ENCODE measurements at places on chromosomes 3 and 15.

GRCh38 chr15:93202405-93202804 lies 113.4 kb upstream of the RGMA start:
- DNase-seq, result no peak

DNA sequence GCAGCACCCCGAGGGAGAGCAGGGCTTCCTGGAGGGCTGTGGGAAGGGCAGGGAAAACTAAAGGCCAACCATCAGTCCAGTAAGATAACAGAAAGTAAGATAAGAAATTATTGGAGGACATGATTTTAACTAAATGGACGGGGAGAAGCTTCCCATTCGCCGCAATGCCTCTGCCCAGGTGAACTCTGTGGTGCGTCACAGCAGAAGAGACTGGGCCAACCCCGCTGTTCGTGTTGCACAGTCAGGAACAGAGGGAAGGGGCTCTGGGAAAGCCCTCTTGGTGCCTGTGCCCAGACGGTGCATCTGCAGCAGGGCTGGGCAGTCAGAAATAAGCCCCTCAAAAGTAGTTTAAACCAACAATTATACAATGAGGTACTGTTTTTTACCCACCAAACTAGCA lies 284.1 kb downstream of the OCA2 start:
- DNase-seq, result no peak

GRCh38 chr15:40097968-40098476 lies 10.7 kb downstream of the BMF start:
- DNase-seq, result no peak

DNA sequence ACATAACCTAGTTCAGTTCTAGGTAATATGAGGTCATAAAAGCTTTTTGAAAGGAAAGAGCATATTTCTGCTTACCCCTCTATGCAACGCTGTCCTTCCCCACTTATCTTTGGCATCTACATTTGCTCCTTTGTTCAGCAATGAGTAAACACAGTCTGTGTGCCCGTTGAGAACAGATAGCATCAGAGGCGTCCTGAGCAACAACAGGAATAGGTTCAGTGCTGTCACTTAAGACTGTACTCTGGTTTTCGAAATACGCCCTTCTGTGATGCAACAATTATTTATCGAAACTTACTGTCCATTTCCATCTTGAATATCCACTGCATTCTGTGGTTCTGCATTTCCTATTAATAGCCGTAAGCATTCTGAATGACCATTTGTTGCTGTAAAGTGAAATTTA lies 84.4 kb downstream of the BTD start:
- DNase-seq, result no peak

GRCh38 chr3:112802338-112802737 lies 44.3 kb downstream of the CD200R1L start:
- no peak for DNase-seq

GRCh38 chr3:72595376-72595775 lies 252.9 kb downstream of the SHQ1 start:
- no peak for DNase-seq

- peak; percentile 36 for DNase-seq
Observed at GRCh38 chr15:64717735-64718495, 57.5 kb downstream of the RBPMS2 start.

DNA sequence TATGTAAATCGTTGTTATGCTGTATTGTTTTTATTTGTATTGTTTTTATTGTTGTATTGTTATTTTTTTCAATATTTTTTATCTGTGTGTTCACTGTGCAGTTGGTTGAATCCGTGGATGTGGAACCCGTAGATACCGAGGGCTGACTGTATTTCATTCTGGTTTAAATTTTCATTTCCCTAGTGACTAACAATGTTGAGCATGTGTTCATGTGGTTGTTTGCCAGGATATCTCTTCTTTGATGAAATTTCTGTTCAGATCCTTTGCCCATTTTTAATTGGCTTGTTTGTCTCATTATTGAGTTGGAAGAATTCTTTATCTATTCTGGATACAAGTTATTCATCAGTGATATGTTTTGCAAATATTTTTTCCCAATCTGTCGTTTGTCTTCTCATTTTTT lies 29.7 kb downstream of the STOML1 start:
- no peak for DNase-seq

DNA sequence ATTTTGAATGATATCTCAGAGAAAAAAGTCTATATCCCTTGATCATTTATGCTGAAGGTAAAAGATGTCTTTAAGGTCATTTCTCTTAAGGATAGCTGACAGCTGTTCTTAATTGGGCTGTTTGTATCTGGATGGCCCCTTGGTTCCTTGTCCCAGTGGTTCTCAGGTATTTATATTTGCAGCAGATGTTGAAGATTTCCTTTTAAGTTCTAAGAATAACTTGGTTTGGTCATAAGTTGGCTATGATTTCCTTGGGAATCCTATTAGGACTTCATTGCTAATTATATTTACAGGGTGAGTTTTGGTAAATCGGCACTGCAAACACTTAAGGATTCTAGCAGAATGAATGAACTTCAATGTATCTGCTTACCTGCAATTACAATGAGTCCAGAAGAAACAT lies 460.4 kb upstream of the SGO1 start:
- DNase-seq, result no peak

- no peak for DNase-seq
Observed at GRCh38 chr3:171286580-171287249, 173.5 kb downstream of the TNIK start.

- DNase-seq, result no peak
Observed at GRCh38 chr3:122955916-122956692, 71.5 kb downstream of the SEMA5B start.

DNA sequence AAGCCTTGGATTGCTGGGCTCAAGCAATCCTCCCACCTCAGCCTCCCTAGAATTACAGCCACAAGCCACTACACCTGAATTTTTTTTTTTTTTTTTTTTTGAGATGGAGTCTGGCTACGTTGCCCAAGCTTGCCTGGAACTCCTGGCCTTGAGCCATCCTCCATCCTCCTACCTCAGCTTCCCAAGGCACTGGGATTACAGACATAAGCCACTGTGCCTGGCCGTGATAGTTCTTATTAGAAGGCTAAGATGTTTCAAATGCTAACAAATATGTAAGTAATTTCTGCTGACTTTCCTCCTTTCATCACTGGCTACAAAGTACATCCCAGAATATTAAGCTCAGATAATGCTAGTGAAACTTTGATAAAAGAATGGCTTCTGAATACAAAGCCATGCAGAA lies 5.7 kb upstream of the SETMAR start:
- DNase-seq, result no peak

GRCh38 chr3:99957151-99957796 lies 139.6 kb downstream of the CMSS1 start:
- DNase-seq, result no peak

DNA sequence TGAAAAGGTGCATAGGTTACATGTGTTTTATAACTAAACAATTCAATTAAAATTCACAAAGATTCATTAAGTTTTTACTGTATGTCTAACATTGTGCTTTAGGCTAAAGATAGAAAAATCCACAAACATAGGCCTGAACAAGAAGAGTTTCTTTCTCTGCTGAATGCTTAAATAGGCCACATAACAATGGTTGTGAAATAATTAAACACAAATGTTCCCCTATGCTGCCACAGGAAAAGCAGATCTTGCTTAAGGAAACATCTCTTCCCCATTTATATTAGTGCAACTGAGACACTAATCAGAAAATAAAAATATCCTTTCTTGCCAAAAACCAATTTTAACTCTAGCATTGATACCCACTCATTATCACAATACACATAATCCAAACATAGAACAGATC lies 725.4 kb upstream of the DPPA4 start:
- DNase-seq, result no peak

- DNase-seq, result no peak
Observed at GRCh38 chr3:13525827-13526625, 22.9 kb upstream of the FBLN2 start.

DNA sequence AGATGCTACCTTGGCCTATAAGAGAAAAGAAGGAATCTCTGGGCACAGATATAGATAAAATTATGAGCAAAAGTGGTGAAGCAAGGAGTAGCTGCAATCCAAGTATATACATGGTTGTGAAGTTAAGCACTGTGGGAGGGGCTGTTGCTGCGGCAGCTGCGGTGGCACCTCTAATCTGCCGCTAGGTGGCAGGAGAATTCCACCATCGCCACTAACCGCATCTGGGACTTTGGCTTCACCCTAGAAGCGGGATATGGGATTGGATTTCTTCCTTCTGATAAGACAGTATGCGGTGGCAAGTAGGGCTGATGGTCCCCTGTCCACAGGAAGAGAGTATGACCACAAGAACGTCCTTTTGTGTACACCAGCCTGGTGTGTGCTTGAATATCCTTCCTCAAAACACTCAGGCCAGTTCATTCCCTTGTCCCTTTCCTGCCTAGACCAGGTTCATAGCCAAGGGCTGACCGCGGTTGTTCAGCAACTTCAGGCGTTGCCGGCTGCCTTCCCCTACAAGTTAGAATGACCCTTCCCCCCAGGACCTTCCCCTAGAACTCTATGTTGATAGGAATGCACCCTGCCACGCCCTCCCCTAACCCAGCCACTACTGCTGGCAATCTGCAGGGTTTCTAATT lies 5.1 kb downstream of the MAGEL2 start:
- no peak for DNase-seq

- no peak for DNase-seq
Observed at GRCh38 chr3:130048726-130049125, 32.9 kb upstream of the ALG1L2 start.

GRCh38 chr3:114411811-114412803 lies 118.3 kb downstream of the TIGIT start:
- DNase-seq, result no peak

DNA sequence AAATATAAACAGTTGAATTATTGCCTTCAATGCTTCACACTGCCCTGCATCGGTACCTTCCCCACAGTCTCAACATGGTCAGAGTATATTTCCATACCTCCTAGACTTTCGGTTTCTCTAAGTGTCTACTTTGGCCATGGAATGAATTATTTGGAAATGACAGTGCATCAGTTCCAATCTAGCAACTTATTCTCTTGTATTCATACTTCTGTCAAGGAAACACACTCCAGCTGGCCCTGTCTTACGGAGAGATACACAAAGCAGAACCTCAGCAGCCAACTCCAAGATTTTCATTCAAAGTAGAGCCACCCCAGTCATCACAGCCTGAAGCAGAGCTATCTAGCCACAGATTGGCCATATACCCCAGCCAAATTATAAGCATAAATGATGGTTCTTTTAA lies 518.4 kb upstream of the UBE2E2 start:
- no peak for DNase-seq

DNA sequence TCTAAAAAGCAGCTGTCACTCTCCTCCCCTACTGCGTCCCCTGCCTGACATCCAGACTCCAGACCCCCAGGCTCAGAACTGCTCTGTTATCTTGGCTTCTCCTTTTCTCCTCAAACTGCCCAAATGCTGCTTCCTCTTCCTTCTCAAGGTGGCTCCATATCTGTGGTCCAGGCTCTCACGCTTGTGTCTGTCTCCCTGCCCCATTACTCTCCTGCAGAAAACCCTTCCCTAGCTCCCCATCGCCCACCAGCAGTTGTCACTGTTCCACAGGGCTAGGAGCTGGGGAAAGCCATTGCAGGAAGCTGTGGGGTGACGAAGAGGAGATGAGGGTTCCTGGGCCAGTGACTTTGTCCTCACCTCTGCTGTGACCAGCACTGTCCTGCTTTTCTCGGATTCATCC lies 30.7 kb upstream of the CGNL1 start:
- DNase-seq, result no peak

DNA sequence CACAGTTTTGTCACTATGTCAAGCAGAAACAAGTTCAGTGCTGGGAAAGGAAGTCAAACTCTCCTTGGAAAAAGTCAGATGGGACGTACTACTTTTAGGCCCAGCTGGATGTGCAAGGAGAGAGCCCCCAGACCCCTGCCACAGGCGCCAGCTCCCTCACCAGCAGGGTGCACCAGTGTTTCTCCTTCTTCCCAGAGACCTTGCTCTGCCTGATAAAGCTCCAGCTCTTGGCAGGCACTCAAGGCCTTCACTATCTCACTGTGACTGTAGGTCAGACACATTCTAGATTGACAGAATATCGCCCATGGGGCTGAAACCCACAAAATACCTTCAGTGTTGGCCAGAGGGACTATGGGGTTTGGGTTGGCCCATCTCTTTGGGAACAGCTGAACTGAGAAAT lies 54.8 kb upstream of the CHRNB4 start:
- no peak for DNase-seq

GRCh38 chr3:67937498-67938118 lies 283.2 kb upstream of the SUCLG2 start:
- no peak for DNase-seq

GRCh38 chr15:90762109-90762508 lies 45.0 kb downstream of the BLM start:
- DNase-seq, result no peak

- DNase-seq, result no peak
Observed at GRCh38 chr3:134858441-134859035, 63.5 kb downstream of the EPHB1 start.

DNA sequence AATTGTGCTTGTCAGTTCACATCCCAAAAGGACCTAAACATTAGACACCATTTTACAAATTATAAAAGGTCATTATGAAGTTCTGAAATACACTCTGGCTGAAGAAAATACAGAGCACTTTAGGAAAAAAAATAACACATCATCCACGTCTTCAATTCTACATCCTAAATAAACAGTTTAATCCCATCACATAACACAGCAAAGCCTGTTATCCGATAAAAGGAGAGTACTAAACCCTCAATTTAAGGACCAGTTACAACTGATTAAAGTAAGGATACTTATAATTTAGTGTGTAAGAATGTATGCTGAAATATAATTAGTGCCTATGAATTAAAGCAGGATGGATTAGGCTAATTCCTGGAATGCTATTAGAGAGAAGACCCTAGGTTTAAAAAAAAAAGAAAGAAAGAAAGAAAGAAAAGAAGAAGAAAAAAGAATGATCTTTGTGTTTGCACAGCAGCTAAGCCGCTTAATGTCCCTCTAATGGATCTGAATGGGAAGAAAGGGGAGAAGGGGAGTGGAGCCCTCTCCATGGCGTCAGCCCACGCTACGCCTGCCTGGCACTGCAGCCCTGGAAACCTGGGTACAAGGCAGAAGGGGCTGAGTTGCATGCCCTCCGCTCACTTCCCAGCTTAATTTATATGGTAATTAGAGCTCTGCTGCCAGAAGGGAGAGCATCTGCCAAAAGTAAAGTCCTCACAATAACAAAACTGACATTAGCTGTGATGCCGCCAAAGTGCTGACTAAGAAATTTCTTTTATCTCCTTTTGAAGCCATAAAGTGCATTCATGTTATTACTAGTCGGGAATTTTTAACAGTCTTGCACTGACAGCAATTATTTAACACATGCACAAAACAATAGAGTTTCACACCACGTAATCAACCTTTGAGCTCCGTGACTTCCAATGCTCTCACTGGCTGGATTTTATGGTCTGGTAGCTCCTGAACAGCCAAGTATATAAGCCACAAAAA lies 90.0 kb downstream of the FSIP1 start:
- no peak for DNase-seq

GRCh38 chr3:107271787-107272387 lies 105.4 kb upstream of the CCDC54 start:
- no peak for DNase-seq

DNA sequence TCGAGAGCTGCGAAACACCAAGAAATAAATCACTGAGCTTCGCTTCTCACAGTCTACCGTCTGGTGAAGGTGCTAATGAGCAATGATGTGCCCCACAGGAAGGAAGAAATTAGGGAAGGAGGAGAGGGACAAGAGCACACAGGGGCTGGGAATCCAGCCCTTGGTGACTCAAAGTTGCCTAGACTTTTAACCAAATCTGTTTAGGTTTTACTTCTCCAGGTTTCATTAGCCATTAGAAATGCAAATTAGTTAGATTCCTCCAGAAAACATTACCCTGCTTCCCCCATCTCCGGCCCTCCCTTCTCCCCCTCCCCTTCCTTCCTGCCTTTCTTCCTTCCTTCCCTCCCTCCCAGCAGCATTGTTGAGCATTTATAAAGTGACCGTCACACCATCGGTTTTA lies 59.3 kb upstream of the UBE2E1 start:
- DNase-seq, result no peak

- no peak for DNase-seq
Observed at GRCh38 chr3:14482271-14482721, 57.8 kb downstream of the GRIP2 start.
